Osteocyte (in vitro differentiated cells): ENCODE measurements at places on chromosomes 2 and 18. TPM values are rescaled to one million over a fixed set of nuclear protein-coding genes. Genes with fewer than 3 reads are reported as not detected.

GRCh38 chr2:38960609-38961320, 71.1 kb downstream of the ARHGEF33 start:
- DNase-seq: no peak

DNA sequence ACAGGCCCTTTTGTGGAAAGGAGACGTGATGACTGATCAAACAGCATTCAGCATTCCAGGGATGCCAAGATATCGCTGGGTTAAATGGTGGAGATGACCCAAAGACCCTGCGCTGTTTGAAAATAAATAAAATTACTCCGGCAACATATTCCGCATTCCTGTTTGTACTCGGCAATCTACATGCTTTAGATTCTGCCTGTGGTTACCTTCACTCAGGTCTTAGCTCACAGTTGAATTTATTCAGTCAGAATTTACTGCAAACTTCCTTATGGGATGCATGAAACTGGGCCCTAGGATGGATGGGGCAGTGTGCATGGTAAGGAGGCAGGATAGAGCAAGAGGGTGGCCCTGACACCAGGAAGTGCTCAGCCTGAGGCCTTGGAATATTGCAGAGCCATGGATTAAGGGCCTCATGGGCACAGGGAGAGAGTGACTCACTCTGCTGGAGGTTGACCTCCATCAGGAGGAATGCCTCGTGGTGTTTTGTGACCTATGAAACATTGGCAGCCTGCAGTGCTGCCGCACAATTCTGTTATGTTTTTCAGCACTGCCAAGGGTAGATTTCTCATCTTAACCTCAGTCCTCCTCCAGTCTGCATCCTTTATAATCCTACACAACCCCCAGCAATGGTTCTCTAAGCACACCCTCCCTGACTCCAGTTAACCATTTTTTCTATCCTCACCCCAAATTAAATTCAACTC, 321.4 kb downstream of the IRS1 start:
- DNase-seq: no peak

- no peak for DNase-seq
These were observed 2173.5 kb upstream of the PIK3C3 start for GRCh38 chr18:39781565-39781964.

- DNase-seq: no peak
These were observed 65.9 kb upstream of the ACTR3 start for GRCh38 chr2:113823716-113824595.

DNA sequence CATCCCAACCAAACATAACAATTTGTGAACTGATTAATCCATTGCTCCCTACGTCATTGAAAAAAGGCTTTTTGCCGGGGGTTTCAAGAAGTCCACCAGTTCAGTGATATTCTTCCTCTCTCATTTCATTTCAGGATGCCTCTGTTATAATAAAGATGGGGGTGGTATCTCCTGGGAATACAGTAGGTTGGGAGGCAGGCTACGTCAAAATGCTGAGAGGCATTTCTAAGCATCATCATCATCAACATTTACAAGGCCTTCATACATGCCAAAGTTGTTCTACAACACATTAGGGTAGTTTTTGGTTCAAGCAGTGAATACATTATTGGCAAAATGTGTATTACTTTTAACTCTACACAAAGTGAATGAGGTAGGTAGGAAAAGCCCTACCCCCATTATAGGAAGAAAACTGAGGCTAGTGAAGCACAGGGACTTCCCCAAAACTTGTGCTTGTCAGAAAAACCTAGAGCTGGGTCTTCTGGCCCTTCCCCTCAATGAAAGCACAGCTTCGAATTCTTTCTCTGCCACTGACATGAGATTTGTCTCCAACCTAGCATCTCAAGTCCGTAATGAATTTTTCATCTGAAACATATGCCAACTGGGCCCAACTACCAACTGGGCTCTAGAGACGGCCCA, 11.3 kb downstream of the OSR1 start:
- no peak for DNase-seq

GRCh38 chr2:218290316-218291261, 1.7 kb downstream of the TMBIM1 start:
- DNase-seq: no peak

DNA sequence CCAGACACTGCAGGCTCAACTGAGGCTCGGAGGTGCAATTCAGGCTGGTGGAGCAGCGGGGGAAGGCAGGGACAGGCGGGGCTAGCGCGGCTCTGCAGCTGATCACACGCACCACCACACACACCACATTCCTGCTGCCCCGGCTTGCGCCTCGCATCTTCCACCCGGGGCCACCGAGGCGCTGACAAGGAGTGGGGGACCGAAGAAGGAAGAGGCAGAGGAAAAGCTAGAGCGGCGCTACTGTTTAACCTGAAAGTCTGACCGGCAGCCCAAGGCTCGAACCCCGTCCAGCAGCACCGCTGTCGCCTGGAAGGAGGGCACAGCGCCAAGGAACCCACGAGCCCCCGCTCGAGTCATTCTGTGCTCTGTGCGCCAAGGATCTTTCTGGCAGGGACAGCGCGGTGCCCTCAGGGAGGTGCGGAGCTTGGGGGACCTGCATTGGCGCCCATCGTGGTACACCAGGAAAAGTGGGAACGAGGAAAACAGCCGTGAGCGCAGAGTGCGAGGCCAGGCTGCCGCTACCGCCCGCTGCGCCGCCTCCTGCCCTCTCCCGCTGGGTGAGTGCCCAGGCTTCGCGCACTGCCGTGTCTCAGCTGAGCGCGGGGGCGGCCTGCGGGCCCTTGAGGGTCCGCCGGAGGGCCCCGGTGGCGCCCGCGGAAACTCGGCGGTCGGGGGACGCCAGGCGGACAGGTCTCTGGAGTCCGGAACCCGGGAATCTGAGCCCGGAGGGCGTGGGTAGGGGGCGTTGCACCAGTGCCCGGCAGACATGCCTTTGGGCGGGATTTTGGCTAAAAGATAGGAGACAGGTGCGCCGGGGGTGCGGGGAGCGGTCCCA, 860 bp upstream of the KCNJ3 start:
- DNase-seq: no peak

Gene ZNF804A
- not detected in 2 replicates for total RNA-seq

Gene TWIST2
- 6.0 and 6.3 TPM in 2 replicates for total RNA-seq

Gene TEKT4
- not detected in 2 replicates for total RNA-seq

Gene PRKAG3
- not detected in 2 replicates for total RNA-seq

Gene MARCO
- total RNA-seq: not detected in 2 replicates

Gene TCF7L1
- 31.8 and 32.4 TPM in 2 replicates for total RNA-seq

Gene C2orf66
- 0.27 and 0.29 TPM in 2 replicates for total RNA-seq

Gene WNT6
- total RNA-seq: 0.42 and 0.64 TPM in 2 replicates

Gene SLC4A1AP
- total RNA-seq: 20.5 and 20.7 TPM in 2 replicates
